H4 (cell line): ENCODE measurements at places on chromosomes 4 and X.

- no peak for DNase-seq
Measured at GRCh38 chr4:8467016-8467415, 26.4 kb downstream of the TRMT44 start.

GRCh38 chr4:159060161-159060560, 42.7 kb upstream of the RAPGEF2 start:
- no peak for DNase-seq

- no peak for DNase-seq
Measured at GRCh38 chr4:71004281-71004851, 10.9 kb downstream of the DCK start.

DNA sequence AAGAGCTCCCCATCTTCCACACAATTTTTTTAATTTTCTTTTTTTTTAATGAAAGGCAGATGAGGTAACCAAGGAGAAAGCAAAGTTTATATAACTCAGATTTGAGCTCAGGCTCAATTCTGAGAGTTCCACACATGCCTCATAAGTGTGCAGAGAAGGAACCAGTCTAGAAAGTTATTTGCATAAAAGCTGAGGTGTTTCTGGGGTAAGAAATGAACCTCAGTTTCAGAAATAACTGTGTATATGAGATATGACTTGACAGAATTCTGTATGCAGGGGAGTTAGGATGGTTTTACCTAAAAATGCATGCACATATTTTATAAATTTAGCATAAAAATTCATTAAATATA, 51.3 kb downstream of the DTHD1 start:
- no peak for DNase-seq

DNA sequence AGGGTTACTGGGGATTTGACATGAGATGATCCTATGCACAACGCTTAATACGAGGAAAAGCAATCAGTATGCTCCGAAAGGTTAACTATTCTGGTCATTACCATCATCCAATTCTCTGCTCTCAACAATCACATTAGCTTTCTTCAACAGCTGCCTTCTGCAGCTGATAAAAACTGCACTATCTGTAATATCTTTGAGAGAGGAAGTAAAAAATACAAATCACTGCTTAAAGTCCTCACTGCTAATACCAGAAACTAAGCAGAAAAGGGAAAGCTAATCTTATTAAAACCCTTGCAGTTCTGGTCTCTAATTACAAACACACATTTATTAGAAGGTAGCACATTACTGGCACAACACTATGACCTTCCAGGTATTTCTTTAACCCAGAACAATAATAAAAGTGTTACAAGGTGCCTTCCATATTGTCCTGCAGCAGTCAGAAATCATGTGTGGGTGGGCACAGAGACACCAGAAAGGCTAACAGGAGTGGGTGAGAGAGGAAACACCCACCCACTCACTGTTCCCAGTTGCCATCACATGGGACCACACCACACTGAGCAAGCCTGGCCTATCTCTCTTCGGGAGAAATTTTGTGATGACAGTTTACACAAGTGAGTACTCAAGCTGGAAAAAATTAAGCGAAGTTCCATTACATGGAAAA, 71.0 kb downstream of the RELL1 start:
- no peak for DNase-seq

GRCh38 chr4:102438396-102439235, 62.5 kb upstream of the NFKB1 start:
- DNase-seq = peak; percentile 19
